ENCODE measurements at places on chromosomes 5 and 9. TPM values are rescaled to one million over a fixed set of nuclear protein-coding genes. Genes with fewer than 3 reads are reported as not detected.

Gene PKD2L2
- total RNA-seq, result not detected

Gene TYRP1
- not detected for total RNA-seq

Gene CDC20B
- 0.10 TPM for total RNA-seq

Gene BHMT
- total RNA-seq, result not detected

Gene TMEM174
- not detected for total RNA-seq

Gene LYSMD3
- total RNA-seq, result 16.0 TPM

Gene OR1B1
- total RNA-seq, result not detected

Gene ADRA1B
- total RNA-seq, result not detected

Gene PCDHB15
- not detected for total RNA-seq

Gene CDX1
- total RNA-seq, result not detected

Gene NUTM2F
- total RNA-seq, result not detected

Gene SHOC1
- total RNA-seq, result not detected

Gene PCDHGB6
- not detected for total RNA-seq

Gene PLAC8L1
- total RNA-seq, result 1.4 TPM

Gene SLC23A1
- 2.8 TPM for total RNA-seq

Gene LECT2
- total RNA-seq, result not detected

Gene KIF12
- total RNA-seq, result not detected

Gene ARAP3
- total RNA-seq, result 3.2 TPM

Gene HMGXB3
- total RNA-seq, result 32.2 TPM

Gene TSSK1B
- total RNA-seq, result not detected

Gene FBXL7
- total RNA-seq, result not detected

Gene ANKRD34B
- not detected for total RNA-seq
